Liver (tissue), 10 donors: ENCODE measurements at places on chromosomes 12 and 14. TPM values are rescaled to one million over a fixed set of nuclear protein-coding genes. Genes with fewer than 3 reads are reported as not detected.

NTF3 gene
- 0.89 TPM for total RNA-seq

FAM186B gene
- 0.84 TPM for total RNA-seq

LIN7A gene
- total RNA-seq: 20.6 TPM

EIF2S3B gene
- total RNA-seq: 0.51 TPM

SNRPF gene
- 5.4 TPM for total RNA-seq

NID2 gene
- total RNA-seq: 15.4 TPM

AMHR2 gene
- total RNA-seq: 0.67 TPM

GRCh38 chr12:53105256-53105655 is 2.0 kb downstream of the SOAT2 start:
- DNase-seq: no peak

DNA sequence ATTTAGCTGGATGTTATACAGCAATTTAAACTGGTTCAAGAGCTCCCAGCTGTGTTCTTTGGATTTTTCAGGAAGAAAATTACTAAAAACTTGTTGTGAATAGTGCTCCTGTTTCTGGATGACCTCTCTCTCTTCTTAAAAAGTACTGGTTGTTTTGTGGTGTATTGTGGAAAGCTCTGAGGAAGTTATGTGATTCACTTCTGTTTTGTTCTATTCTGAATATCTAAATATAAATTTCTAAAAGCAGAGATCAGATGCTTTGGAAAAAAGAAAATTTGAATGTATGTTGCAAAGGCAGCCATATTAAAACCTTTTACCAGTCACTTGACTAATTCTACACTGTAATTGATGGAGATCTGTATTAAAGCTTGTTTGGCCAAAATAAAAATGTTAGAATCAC is 3.4 kb upstream of the C3AR1 start:
- no peak for DNase-seq

DNA sequence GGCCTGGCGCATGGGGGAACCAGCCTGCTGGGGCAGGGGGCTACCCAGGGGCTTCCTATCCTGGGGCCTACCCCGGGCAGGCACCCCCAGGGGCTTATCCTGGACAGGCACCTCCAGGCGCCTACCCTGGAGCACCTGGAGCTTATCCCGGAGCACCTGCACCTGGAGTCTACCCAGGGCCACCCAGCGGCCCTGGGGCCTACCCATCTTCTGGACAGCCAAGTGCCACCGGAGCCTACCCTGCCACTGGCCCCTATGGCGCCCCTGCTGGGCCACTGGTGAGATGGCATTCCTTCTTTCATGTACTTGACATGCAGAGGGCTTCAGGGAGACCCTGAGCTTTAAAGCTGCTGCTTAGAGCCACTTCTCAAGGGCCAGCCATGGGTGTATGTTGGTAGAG is 9.0 kb downstream of the LGALS3 start:
- no peak for DNase-seq

GRCh38 chr14:35752380-35752779 is 56.7 kb downstream of the RALGAPA1 start:
- DNase-seq: no peak

DNA sequence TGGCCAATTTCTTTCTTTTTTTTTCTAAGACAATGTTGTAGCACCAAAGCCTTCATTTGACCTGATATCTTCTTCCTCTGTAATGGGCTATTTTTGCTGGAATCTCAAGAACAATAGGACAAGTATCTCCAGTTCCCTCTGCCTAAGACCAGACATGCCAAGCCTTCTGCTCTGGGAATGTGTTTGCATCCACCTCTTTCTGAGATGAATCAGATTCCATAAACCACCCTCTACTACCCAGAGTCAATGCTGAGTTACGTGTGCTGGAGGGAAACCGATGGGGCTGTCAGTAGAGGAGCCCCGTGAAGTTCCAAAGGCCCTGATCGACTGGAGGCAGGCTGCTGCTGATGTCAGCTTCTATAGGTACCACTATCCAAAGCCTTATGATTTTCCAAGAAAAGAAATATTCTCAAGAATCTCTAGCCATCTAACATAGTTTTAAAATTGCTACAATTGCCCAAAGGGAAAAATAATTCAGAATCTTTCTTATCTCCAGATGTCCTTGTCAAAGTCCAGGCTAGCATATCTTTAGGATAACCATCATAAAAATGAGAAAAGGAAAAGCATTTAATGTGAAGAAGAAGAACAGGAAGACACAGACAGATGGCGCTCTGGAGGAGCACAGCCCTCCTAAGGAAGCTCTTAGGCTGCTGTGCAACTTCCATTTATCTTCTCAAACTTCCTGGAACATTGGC is 101.9 kb downstream of the SLC8A3 start:
- no peak for DNase-seq

DNA sequence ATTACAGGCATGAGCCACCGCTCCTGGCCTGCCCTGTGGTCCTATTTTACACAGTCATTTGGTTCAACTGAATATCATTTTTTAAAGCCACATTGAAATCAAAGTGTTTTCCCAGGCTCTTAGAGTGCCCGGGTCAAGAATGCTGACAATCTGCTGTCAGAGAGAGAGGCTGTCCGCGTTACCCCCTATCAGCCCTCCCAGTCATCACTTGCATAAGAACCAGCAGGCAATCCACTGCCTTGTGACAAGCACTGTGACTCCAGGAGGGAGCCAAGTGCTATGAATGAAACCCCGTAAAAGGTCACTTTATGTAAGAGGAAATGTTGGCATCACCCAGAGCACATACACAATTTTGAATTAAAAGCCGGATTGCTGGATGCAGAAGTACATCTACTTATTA is 13.5 kb downstream of the PHLDA1 start:
- DNase-seq: no peak

GRCh38 chr14:37340353-37340752 is 142.6 kb downstream of the MIPOL1 start:
- no peak for DNase-seq

- no peak for DNase-seq
Measured at GRCh38 chr12:40903040-40903439, 210.8 kb downstream of the CNTN1 start.

DNA sequence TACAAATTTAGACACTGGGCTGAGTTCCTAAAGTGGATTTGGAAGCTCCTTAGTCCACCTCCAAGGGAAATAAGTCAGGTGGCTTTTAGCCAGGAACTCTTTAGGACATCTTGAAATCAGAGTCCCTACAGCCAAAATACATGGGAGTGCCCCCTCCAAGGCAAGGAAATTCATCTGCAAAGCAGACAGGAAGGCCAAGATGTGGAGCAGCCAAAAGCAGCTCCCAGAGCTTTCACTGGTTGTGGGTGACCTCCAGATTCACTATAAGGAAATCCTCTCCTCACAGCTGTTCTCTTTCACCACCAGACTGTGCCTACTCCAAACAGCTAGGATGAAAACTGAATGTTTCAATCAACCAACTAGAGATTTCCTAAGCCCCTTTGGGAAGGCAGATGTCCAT is 6.6 kb downstream of the TTC9 start:
- no peak for DNase-seq

DNA sequence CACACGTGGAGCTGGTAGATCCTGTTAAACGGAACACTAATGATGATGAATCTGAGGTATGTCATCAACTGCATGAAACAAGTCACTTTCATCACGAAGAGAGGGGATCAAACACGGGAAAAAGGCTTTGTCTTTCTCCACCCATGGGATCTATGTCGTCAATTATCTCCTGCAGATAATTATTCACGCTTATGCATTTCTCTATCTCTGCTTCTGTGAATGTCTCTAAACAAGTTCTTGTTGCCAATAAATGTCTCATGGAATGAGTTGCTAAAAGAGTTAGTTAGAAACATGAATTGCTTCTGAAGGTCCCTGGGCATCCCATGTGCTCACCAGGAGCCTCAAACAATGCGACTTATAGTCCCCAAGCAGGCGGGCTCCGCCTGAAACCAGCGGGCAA is 1228.2 kb upstream of the TMEM132C start:
- DNase-seq: no peak

- DNase-seq: no peak
Measured at GRCh38 chr12:74537126-74537706, 419 bp upstream of the ATXN7L3B start.
